Tibial nerve (tissue), 4 donors: ENCODE measurements at places on chromosomes 2 and 18.

GRCh38 chr2:80141007-80141726 is 163.4 kb downstream of the LRRTM1 start:
- DNase-seq: no peak

- no peak for DNase-seq
Observed at GRCh38 chr18:70554854-70555445, 266.1 kb downstream of the SOCS6 start.

GRCh38 chr2:181904022-181904632 is 12.6 kb downstream of the ITPRID2 start:
- no peak for DNase-seq

- DNase-seq: no peak
Observed at GRCh38 chr2:175955136-175955535, 46.9 kb downstream of the LNPK start.

DNA sequence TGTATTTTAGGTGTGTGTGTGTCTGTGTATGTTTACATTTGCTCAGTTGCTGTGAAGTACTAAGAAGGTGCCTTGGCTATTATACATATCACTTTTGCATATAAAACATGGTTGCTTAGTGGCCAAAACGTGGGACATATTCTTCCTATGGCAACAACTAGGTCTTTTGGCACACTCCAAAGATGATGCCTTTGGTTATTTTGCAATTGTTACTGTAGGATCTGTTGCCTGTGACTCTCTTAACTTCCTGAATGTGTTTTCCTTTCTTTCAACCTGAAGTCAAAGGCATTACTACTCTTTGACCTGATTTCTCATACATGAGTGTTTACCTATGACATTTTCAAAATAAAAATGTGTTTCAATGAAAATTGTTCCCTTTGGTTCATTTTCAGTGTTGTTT is 160.5 kb downstream of the UBE2E3 start:
- no peak for DNase-seq
